ENCODE measurements at places on chromosomes 3 and 15. TPM values are rescaled to one million over a fixed set of nuclear protein-coding genes. Genes with fewer than 3 reads are reported as not detected.

Gene PCOLCE2
- total RNA-seq, result 1.5 TPM

Gene SCAANT1
- total RNA-seq, result not detected

Gene ADAMTS9
- total RNA-seq, result 2.5 TPM

Gene SLC2A2
- not detected for total RNA-seq

Gene HCN4
- total RNA-seq, result not detected

Gene SERPINI2
- total RNA-seq, result not detected

Gene IGF1R
- 15.0 TPM for total RNA-seq

Gene ASB7
- total RNA-seq, result 8.6 TPM

Gene CACNA1D
- total RNA-seq, result under 0.01 TPM

Gene PLA2G4E
- not detected for total RNA-seq

Gene CHRNA7
- total RNA-seq, result not detected

Gene CADM2
- 0.15 TPM for total RNA-seq

Gene KCNH8
- not detected for total RNA-seq
